ENCODE measurements at places on chromosomes 3 and 15.
A peak's percentile ranks its signal among the peaks of the same experiment; 100 is the strongest.

- peaks cover 2% of the 10 kb centered on the region for H3K27me3 ChIP-seq
- H3K4me3 ChIP-seq = no peak overlapping the region
- peaks cover 7% of the 10 kb centered on the region for H3K4me1 ChIP-seq
- no peak for DNase-seq
Observed at GRCh38 chr3:102136183-102136582, 286.9 kb downstream of the NFKBIZ start.

GRCh38 chr3:171790898-171791691, 19.2 kb downstream of the PLD1 start:
- no peaks in the 10 kb centered on the region for H3K4me1 ChIP-seq
- peaks cover 2% of the 10 kb centered on the region for H3K27me3 ChIP-seq
- no peaks in the 10 kb centered on the region for H3K36me3 ChIP-seq
- H3K4me3 ChIP-seq = no peak overlapping the region
- H3K27ac ChIP-seq = no peak overlapping the region
- no peak for DNase-seq

DNA sequence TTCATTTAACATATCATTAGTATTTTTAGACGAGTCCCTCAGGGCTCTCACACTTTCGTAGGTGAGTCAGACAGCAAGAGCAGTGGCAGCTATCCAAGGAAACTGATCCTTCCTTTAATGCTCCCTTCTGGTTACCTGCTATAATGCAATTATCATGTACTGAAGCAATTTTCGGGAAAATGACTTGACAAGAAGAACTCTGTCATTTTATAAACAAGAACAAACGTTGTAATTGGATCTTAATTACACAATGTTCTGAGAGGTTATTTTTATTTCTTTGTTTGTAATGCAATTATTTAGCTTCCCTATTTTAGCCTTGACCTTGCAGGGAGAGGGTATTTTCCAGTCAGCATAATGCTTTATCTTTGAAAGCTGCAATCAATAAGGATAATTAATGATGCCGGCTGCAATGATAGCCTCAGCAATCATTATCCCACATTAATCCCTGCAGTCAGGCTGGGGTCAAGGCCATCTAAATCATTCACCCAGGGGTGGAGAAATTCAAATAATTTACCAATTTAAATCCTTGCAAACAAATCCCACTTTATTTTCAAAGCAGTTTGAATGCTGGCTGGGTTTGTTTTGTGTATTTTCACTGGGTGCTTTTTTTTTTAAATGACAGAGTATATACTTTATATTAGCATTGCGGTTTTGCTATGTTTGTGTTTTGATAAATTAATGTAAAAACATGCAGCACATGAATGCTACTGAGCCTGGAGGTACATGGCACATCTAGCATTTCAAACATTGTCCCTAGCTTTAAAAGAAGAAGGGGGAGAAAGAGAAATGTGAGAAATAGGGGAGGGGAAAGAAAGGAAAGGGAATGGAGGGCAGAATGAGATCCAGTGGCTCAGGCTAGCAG, 249.9 kb downstream of the SHOX2 start:
- DNase-seq = no peak
- no peaks in the 10 kb centered on the region for H3K36me3 ChIP-seq
- no peak overlapping the region for H3K27ac ChIP-seq
- no peak overlapping the region for H3K4me3 ChIP-seq
- H3K4me1 ChIP-seq = no peaks in the 10 kb centered on the region

DNA sequence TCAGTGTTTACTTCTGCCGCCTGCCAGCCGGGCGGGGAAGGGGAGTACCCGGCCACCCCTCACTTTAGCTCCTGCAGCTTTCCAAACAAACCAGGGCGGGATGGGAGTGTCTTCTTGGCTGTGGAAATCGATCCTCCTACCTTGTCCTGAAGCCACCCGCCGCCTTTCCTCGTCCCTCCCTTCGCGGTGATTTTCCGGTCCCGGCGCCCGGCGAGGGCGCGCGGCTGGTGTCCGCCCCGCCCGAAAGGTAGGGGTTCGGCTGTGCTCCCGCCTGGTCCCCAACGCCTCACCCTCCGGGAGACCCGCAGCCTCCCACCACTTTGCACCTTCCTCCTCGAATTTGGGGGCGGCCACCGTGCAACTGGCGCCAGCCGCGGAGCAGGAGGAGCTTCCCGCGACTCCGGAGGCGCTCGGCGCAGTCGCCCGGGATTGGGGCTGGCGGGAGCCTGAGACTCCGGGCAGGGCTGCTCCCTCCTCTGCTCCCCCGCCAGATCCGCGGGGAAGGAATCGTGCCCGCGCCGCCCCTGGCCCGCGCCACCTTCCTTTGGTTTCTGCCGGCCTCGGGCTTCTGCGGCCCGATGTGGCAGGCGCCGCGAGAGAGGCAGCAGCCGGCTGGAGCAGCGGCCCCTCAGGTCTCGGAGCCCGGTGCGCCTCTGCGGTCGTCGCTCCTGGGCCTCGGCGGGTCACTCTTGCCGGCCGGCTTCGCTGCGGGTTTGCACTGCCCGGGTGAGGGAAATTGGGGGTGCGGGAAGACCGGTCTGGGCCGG, 30.7 kb upstream of the ST3GAL6 start:
- peaks cover 17% of the 10 kb centered on the region for H3K4me1 ChIP-seq
- H3K27me3 ChIP-seq = peaks cover 68% of the 10 kb centered on the region
- H3K36me3 ChIP-seq = no peaks in the 10 kb centered on the region
- no peak overlapping the region for H3K27ac ChIP-seq
- peak; percentile 14 for DNase-seq
- H3K4me3 ChIP-seq = peak overlapping the region; percentile 71

GRCh38 chr3:52563984-52564383, 27.6 kb downstream of the UQCC5 start:
- no peak for DNase-seq
- peaks cover 43% of the 10 kb centered on the region for H3K36me3 ChIP-seq
- no peaks in the 10 kb centered on the region for H3K4me1 ChIP-seq
- H3K27me3 ChIP-seq = no peaks in the 10 kb centered on the region
- no peak overlapping the region for H3K27ac ChIP-seq
- H3K4me3 ChIP-seq = no peak overlapping the region

- DNase-seq = no peak
- H3K36me3 ChIP-seq = no peaks in the 10 kb centered on the region
- H3K4me1 ChIP-seq = no peaks in the 10 kb centered on the region
- H3K27ac ChIP-seq = no peak overlapping the region
Observed at GRCh38 chr15:79394231-79394630, 37.9 kb upstream of the MINAR1 start.

- DNase-seq = no peak
- no peak overlapping the region for H3K27ac ChIP-seq
- no peak overlapping the region for H3K4me3 ChIP-seq
- peaks cover 64% of the 10 kb centered on the region for H3K36me3 ChIP-seq
- H3K27me3 ChIP-seq = no peaks in the 10 kb centered on the region
Observed at GRCh38 chr3:142489572-142490323, 41.9 kb upstream of the XRN1 start.

GRCh38 chr3:119548341-119548740, 11.1 kb downstream of the CD80 start:
- H3K36me3 ChIP-seq = peaks cover 1% of the 10 kb centered on the region
- H3K4me3 ChIP-seq = no peak overlapping the region
- no peak overlapping the region for H3K27ac ChIP-seq
- no peaks in the 10 kb centered on the region for H3K27me3 ChIP-seq
- H3K4me1 ChIP-seq = peaks cover 6% of the 10 kb centered on the region

DNA sequence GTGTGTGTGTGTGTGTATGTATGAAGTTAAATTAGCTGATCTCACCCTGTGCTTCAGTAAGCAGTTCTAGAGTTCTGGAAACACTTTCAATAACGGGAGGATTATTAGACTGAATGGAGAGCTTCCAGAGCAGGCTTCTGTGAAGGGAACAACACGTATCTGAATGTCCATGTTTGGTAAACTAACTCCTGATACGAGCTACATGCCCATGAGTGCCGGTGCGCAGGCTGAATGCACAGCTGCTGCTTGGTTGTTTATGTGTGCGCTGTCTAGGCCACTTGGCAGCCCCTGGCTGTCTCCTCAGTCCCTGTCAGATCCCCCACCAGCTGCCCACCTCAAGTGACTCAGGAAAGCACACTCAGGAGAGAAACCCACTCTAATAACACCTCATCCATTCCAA, 137.0 kb downstream of the EPHB1 start:
- H3K4me1 ChIP-seq = peaks cover 14% of the 10 kb centered on the region
- no peak overlapping the region for H3K27ac ChIP-seq
- no peaks in the 10 kb centered on the region for H3K36me3 ChIP-seq
- H3K4me3 ChIP-seq = no peak overlapping the region
- H3K27me3 ChIP-seq = no peaks in the 10 kb centered on the region

- H3K4me3 ChIP-seq = no peak overlapping the region
- no peaks in the 10 kb centered on the region for H3K4me1 ChIP-seq
- H3K27me3 ChIP-seq = no peaks in the 10 kb centered on the region
- DNase-seq = no peak
- no peak overlapping the region for H3K27ac ChIP-seq
- no peaks in the 10 kb centered on the region for H3K36me3 ChIP-seq
Observed at GRCh38 chr3:18134386-18135059, 290.6 kb downstream of the SATB1 start.

DNA sequence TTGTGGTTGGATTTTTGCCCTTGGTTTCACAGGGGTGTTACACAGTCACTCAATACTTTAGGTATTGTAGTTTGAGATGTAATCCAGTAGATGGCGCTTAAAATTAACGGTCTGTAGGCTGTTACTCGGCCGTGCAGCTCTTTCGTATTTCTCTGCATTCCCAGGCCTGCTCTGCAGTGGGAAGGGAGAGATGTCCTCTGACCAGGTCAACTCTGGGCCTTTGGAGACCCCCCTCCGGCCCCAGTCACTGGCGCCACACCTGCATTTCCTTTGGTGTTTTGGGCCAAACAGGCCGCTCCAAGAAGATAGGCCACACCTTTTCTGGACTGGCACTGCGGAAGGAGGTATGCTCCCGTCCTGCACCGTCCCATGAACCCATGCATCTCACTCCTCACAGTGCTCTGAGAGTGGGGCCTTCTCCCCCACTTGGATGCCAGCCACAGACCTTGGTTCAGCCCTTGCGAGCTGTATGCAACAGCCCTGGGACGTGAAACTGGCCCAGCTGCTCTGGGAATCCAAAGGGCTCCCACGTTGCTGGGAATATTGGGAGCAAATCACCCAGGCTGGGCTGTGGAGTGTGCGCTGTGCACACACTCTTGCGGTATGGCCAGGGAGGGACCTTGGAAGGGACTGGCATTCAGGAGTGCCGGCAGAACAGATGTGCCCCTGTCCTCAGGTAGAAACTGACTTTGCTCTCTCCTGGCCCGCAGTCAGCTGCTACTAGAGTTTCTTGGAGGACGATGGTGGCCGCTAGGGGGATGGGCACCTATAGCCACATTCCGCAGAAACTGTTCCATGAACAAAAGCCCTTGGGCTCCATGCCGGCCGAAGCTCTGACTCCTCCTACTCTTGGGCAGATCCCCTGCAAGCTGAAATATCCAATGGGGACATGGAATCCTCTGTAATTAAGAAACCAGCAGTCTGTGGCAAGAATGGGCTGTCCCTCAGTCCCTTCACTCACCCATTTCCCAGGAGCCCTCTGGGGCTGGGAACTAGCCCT, 410.5 kb upstream of the CADM2 start:
- no peak for DNase-seq
- H3K27me3 ChIP-seq = no peaks in the 10 kb centered on the region
- no peak overlapping the region for H3K4me3 ChIP-seq
- H3K4me1 ChIP-seq = no peaks in the 10 kb centered on the region
- no peak overlapping the region for H3K27ac ChIP-seq

DNA sequence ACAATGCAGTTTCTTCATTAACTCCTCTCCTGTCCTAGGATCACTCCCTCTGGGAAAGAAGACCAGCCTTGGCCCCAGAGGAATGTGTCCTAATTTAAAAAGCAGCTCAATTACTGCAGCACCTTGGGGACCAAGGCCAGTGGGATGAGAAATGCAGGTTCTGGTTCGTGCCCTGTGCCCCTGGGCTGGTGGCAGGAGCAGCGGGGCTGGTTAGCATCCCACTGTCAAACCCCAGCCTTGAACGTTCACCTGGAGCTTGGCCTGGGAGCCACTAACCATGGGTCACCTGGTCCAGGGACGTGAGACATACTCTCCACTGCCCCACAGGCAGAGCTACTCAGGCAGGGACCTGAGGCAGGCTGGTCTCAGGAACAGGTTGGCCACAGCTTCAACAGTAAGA, 8.4 kb upstream of the RTP3 start:
- H3K36me3 ChIP-seq = no peaks in the 10 kb centered on the region
- H3K27ac ChIP-seq = peak overlapping the region; percentile 60
- DNase-seq = no peak

- peaks cover 16% of the 10 kb centered on the region for H3K4me1 ChIP-seq
- no peak overlapping the region for H3K27ac ChIP-seq
- peaks cover 2% of the 10 kb centered on the region for H3K36me3 ChIP-seq
- DNase-seq = no peak
- H3K27me3 ChIP-seq = peaks cover 37% of the 10 kb centered on the region
Observed at GRCh38 chr15:82048811-82049210, 3.0 kb upstream of the MEX3B start.

- peaks cover 23% of the 10 kb centered on the region for H3K4me1 ChIP-seq
- no peaks in the 10 kb centered on the region for H3K27me3 ChIP-seq
- H3K4me3 ChIP-seq = no peak overlapping the region
- H3K27ac ChIP-seq = peak overlapping the region; percentile 78
Observed at GRCh38 chr3:52086461-52086860, 30.1 kb upstream of the DUSP7 start.

- H3K27ac ChIP-seq = peak overlapping the region; percentile 43
- peaks cover 81% of the 10 kb centered on the region for H3K4me1 ChIP-seq
- peaks cover 88% of the 10 kb centered on the region for H3K36me3 ChIP-seq
- no peaks in the 10 kb centered on the region for H3K27me3 ChIP-seq
Observed at GRCh38 chr3:45948311-45948781, 5.1 kb downstream of the CXCR6 start.

- no peak overlapping the region for H3K4me3 ChIP-seq
- H3K36me3 ChIP-seq = no peaks in the 10 kb centered on the region
- H3K27me3 ChIP-seq = no peaks in the 10 kb centered on the region
- DNase-seq = no peak
- H3K27ac ChIP-seq = no peak overlapping the region
Observed at GRCh38 chr3:134066651-134067530, 37.2 kb upstream of the SLCO2A1 start.

DNA sequence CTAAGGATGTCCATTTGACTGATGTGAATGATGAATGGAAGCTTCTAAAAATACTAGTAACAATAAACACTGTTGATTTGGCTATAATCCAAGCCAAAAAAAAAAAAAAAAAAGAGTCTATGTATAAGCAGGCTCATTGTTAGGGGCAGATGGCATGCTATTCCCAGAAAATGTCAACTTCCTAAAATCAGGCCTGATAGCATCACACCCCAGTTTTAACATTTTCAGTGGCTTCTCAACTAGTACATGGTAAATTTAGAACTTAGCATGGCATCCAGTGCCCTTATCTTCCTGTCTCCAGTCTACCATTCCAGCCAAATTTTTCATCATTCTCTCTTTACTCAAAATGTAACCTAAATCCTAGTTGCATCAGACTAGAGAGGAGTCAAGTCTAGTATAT, 288.2 kb upstream of the ZNF385D start:
- DNase-seq = no peak
- H3K4me3 ChIP-seq = no peak overlapping the region
- H3K36me3 ChIP-seq = no peaks in the 10 kb centered on the region
- no peak overlapping the region for H3K27ac ChIP-seq
- H3K27me3 ChIP-seq = no peaks in the 10 kb centered on the region
- no peaks in the 10 kb centered on the region for H3K4me1 ChIP-seq

GRCh38 chr15:52011711-52012144, 7.3 kb upstream of the MAPK6 start:
- DNase-seq = no peak
- H3K36me3 ChIP-seq = peaks cover 3% of the 10 kb centered on the region
- H3K27me3 ChIP-seq = no peaks in the 10 kb centered on the region
- peaks cover 55% of the 10 kb centered on the region for H3K4me1 ChIP-seq
- no peak overlapping the region for H3K27ac ChIP-seq
- H3K4me3 ChIP-seq = no peak overlapping the region

- H3K27me3 ChIP-seq = no peaks in the 10 kb centered on the region
- no peak overlapping the region for H3K27ac ChIP-seq
- no peaks in the 10 kb centered on the region for H3K36me3 ChIP-seq
- H3K4me1 ChIP-seq = peaks cover 27% of the 10 kb centered on the region
- no peak for DNase-seq
Observed at GRCh38 chr3:172155897-172156585, 116.7 kb downstream of the FNDC3B start.
